Fibroblast of skin of scalp (primary cell): ENCODE measurements at places on chromosomes 16 and 17.
A peak's percentile ranks its signal among the peaks of the same experiment; 100 is the strongest.

DNA sequence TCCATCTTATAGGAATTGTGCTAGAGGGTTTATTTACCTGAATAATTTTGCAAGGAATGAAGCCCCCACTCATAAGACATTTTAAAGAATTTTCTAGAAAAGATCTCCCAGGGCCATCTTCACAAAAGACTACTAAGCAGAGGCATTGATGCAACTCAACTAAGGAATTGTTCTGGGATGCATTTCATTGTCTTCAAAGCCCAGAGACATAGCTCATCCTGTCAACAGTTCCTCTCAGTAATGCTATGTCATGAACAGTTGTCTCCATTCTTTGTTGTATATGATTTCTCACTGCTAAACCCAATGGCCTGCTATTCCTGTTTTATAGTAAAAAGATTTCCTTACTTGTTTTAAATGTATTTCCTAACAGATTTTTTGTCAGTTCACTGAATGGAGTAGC lies 136.8 kb upstream of the RBL2 start:
- no peak for DNase-seq

GRCh38 chr17:56945938-56946505 lies 14.8 kb downstream of the COIL start:
- no peak for DNase-seq

DNA sequence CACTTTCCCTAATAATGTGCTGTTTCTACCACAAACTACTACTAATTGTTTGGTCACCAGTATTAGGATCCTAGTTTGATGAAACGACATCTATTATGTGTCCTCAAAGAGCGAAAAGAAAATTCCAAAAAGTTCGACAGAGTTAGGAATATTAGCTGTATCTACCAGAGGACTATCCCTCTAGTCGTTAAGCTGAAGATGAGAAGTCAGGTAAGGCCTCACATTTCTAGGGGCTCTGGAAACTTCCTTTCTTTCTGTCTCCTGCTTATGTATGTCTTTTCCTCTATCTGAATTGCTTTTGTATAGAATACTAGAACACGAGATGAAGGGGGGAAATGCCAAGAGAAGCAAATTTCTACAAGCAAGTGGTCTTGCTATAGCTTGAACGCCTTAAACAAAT lies 1.6 kb downstream of the GLG1 start:
- DNase-seq, result no peak

- DNase-seq, result no peak
Observed at GRCh38 chr17:6327007-6327406, 107.9 kb downstream of the AIPL1 start.

- DNase-seq, result peak; percentile 38
Observed at GRCh38 chr16:84820305-84820684, 510 bp downstream of the CRISPLD2 start.

DNA sequence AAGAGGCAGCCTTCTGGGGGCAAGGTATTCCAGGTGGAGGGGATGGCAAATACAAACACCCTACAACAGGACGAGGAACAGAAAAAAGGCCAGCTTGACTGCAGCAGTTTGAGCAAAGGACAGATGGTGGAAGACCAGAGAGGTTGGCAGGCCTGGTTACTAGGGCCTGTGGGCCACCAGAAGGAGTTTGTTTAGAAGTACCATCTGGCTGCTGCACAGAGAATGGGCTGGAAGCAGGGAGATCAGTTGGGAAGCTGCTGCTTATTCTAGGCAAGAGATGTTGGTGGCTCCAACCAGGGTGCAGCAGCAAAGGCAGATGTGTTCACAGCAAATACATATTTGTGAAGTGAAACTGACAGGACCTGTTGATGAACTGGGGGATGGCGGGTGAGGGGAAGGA lies 2.9 kb upstream of the YPEL2 start:
- no peak for DNase-seq

DNA sequence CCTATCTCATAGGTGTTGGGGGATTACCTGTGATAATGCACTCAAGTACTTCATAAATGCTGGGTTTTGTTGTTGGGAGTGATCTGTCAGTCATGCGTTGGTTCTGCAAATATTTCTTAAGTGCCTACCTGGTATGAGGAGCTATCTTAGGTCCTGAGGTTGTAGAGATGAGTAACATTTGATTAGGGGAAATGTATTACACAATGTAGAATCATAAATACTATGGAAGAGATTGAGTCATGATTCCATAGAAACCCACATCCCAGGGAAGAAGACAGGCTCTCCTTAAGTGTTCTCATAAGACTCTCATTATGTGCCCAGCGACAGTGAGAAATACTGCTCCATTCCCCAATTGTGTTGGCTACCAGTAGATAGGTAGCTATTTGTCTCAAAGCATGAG lies 240.1 kb downstream of the FTO start:
- no peak for DNase-seq

GRCh38 chr16:70399381-70399780 lies 39.5 kb downstream of the ST3GAL2 start:
- DNase-seq, result no peak

DNA sequence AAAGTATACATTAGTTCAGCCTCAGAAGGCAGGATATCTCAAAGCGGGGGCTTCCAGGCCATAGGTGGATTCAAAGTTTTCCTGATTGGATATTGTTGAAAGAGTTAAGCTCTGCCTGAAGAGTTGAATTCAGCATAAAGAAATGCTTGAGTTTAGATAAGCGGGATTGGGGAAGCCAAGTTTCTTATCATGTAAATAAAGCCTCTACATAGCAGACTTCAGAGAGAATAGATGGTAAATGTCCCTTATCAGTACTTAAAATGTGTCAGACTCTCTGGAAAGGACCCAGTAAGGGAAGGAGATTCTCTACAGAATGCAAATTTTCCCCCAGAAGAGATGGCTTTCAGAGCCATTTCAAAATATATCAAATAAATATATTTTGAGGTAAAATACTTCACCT lies 423.5 kb downstream of the SHISA9 start:
- no peak for DNase-seq

DNA sequence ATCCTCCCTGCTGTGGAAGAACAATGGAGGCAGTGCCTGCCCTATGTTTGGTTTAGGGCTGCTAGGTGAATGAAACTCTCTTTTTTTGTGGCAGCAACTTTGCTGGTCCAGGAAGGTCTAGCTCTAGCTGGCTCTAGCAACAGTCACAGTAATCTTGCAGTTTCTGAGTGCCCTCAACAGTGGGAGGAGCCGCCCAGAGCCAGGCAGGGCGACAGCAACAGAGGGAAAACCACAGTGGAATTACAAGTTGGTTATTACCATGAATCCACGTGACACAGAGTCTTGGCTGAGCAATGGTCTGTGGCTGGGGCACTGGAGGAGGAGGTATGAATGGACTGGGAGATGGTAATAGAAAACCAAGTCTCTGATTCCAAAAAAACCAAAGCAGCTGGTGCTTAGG lies 10.3 kb downstream of the HSPB9 start:
- peak; percentile 80 for DNase-seq

- no peak for DNase-seq
Observed at GRCh38 chr16:30136971-30137605, 14.1 kb upstream of the MAPK3 start.

DNA sequence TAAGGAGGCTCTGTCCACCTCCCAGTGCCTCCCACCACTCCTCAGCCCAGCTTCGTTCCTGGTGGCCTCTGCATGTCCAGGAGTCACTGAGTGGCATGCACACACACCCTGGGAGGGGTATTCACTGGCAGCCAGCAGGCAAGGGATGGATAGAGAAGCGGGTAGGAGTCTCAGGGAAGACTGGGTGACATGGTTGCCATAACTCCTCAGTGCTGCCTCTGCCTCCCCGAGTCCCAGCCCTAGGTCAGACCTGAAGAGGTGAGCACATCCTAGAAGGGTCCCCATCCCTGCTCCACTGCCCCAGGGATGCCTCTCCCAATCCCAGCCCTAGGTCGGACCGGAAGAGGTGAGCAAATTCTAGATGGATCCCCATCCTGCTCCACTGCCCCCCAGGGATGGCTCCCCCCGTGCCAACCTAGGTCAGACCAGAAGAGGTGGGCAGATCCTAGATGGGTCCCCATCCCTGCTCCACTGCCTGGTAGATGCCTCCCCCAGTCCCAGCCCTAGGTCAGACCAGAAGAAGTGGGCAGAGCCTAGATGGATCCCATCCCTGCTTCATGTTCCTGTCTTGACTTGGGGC lies 197.0 kb downstream of the IRF8 start:
- no peak for DNase-seq

GRCh38 chr16:81601008-81601428 lies 156.4 kb downstream of the CMIP start:
- DNase-seq, result peak; percentile 60
